ENCODE measurements at places on chromosomes 6 and 20. TPM values are rescaled to one million over a fixed set of nuclear protein-coding genes. Genes with fewer than 3 reads are reported as not detected.

DNA sequence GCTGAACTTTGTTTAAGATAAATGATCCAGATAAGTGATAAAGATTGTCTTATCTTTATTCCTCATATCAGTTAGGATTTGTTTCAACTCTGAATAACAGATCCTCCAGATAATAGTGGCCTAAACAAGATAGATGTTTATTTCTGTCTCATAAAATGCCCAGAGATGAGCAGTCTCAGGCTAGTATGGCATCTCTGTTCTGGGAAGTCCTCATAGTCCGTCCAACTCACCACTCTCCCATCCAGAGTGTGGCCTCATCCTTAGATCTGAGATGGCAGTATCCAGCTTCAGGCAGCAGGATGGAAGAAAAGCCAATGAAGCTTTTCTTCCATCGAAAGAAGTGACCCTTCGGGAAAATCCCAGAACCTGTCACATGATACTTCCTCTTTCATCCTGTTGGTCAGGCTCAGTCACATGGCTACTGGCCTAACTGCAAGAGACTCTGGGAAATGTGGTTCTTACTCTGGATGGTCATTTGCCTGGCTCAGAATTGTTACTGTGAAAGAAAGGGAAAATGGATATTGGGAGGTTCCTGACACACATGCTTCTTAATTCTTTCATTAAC, 29.4 kb upstream of the TAGAP start:
- DNase-seq: peak; percentile 78

The ID1 gene
- 357 TPM for polyA plus RNA-seq

GRCh38 chr6:51489133-51489532, 598.3 kb downstream of the PKHD1 start:
- no peak for DNase-seq

DNA sequence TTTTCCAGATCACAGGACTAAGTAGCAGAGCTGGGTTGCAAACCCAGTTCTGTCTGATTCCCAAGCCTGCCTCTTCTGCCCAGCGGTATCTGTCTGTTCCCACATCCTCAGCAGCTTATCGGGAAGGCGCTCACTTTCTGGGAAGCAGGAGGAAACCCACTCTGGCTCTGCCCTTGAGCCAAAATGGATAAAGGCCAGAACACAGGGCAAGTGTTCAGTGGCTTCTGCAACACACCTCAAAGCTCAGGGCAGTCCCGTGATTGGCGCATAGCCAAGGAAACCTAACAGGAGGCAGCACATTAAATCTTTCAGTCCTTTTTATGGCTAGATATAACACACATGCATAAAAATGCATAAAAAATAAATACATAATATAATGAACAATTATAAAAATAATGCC, 262.2 kb downstream of the NRN1 start:
- DNase-seq: no peak

GRCh38 chr6:33082702-33083101, 6.9 kb downstream of the HLA-DPB1 start:
- DNase-seq: no peak

DNA sequence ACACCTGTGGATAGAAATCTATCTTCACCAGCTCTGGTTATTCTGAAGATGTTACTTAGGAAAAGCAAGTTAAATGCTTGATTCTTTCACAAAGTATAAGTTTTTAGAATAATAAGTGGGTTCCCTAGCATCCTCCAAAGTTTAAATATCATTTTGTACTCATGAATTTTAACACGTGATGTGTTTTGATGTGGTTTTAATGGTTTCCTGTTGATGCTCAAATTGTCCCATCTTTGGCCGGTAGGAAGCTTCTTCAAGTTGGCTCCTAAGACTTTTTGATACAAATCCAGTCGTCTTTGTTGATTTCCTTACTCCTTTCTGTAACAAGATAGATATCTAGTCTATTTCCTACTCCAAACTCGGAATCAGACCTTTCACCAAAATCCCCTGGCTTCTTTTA, 94.5 kb upstream of the STXBP5 start:
- no peak for DNase-seq

DNA sequence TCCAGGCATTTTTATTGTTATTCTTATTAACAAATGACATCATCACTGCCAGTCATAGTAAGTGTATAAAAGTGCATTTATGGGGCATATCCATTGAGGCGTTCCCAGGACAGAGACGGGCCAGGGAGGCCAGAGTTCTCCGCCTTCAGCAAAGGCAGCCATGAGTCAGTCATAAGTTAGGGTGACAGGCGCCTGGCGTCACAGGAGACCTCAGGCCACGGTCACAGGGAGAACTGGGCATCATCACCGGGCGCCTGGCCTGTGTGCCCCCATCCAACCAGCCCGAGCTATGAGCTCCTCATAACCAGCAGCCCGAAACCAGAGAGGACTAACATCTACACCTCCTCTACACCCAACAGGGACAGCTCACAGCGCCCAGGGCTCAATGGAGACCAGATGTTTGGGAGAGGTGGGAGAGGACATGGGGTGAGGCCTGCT, 259.2 kb downstream of the DLL1 start:
- DNase-seq: no peak

The KCNK16 gene
- polyA plus RNA-seq: not detected

The PEDS1 gene
- 30.2 TPM for polyA plus RNA-seq

DNA sequence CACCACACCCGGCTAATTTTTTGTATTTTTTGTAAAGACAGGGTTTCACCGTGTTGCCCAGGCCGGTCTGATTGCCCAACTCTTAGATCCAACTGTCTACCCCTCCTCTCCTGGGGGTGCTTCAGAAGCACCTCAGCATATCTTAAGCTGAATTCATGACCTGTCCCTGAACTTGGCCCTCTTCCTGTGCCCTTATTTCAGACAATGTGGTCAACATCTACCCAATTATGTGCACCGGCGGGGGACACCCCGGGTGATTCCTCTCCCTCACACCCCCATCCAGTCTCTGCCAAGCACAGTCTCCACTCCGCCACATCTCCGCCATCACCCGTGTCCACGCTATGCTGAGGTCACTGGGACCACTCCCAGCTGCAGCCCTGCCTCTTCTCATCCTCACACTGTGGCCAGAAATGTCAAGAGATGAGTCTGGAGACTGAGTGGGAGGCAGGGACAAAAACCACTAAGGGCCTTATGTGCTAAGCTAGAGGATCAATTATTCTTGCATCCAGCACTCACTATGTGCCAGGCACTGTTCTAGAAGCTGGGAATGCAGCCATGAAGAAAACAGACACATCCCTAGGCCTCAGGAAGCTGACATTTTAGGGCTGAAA, 111.9 kb downstream of the ARMC2 start:
- DNase-seq: no peak

DNA sequence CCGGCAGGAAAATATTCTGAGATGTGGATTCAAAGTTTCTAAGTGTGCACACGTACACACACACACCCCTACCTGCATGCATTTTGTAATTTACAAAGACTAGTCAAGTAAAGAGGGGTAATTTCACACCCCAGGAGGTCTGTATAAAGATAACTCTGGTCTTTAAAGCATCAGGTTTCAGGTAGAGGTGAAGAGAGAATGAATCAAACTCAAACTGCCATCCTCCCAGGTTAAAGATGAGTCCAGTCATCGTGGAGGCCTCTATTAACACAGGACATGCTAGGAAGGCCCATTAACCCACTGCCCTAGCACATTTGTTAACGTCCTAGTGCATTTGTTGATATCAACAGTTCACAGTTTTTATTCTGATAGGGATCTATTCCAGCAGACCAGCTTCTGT, 3.5 kb upstream of the HLA-DRA start:
- no peak for DNase-seq

The CDH22 gene
- polyA plus RNA-seq: 0.77 TPM

- DNase-seq: no peak
Observed at GRCh38 chr6:158707821-158708195, 58.0 kb downstream of the SYTL3 start.

DNA sequence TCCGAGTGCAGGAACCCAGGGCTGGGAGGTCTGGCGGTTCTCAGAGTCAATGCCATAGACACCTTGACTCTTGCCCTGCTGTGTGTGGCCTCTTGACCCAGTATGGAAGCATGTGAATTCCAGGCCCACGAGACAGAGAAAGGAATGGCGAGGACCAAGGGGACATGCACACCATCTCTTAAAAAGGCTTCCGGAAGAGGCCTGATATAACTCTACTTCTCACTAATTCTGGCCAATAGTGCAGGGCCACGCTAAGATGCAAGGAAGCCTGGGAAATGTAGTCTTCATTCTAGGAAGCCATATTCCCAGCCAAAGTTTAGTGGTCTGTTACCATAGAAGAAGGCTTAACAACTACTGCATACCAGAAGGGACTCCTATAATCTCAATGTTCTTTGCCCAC, 177.0 kb upstream of the KCNG1 start:
- DNase-seq: no peak

GRCh38 chr20:16476032-16476431, 97.2 kb downstream of the KIF16B start:
- no peak for DNase-seq

The NMBR gene
- not detected for polyA plus RNA-seq

The WFDC5 gene
- polyA plus RNA-seq: not detected

The KIAA0408 gene
- 3.1 TPM for polyA plus RNA-seq

- no peak for DNase-seq
Observed at GRCh38 chr6:9064156-9064555, 628.8 kb upstream of the SLC35B3 start.

The FRMD1 gene
- polyA plus RNA-seq: 0.30 TPM

DNA sequence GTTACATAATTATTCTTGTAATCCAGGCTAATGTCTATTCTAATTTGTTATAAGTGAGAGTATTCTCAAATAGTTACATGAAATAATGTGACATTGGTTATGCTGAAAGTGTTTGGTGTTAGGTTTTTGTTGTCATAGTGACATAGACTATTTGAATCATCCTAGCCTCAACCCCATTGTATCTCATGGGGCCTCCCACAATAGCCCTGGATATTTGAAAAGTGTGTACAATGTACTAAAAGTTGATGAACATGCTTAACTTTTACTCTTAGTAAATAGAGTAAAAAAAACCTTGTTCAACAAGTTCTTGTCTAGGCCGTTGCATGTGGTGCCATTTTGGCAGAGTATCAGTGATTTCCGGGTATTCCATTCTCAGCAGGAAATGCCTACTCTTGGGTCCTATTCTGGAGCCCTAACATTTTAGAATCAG, 83.0 kb downstream of the RTN4IP1 start:
- no peak for DNase-seq

The TCF15 gene
- 0.31 TPM for polyA plus RNA-seq

- no peak for DNase-seq
Observed at GRCh38 chr6:155297669-155298068, 16.6 kb downstream of the TFB1M start.

DNA sequence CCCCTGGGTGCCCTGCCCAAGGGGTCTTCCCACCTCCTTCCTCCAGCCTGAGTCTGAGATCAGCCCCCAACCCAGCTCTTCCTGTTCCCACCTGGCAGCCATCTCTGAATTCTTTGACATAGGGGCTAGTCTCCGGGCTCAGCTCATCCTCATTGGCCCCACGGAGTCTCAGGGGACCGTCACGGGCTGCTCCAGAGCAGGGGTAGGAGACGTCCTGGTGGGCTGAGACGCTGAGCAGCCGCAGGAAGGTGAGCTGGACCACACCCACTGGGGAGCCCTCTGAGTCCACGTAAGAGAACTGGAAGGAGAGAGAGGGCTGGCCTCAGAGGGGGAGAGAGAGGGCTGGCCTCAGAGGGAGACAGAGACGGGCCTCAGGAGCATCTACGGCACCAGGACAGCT, 28.1 kb downstream of the COL11A2 start:
- no peak for DNase-seq

- DNase-seq: no peak
Observed at GRCh38 chr20:11130554-11131166, 456.9 kb upstream of the JAG1 start.

DNA sequence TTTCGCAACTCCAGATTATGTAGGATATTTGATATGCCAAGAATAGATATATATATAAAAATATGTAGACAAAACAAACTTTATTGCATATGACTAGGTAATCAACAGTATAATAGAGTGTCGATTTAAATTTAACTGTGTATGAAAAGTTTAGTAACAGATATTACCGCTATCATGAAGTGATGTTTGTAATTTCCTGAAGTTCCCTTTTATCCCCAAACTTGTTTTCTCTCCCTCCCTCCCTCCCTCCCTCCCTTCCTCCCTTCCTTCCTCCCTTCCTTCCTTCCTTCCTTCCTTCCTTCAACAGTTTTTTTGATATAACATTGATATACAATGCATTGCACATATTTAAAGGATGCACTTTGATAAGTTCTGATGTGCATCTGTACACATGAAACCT, 15.2 kb downstream of the ADGB start:
- DNase-seq: no peak

- DNase-seq: no peak
Observed at GRCh38 chr20:54476169-54477009, 996 bp downstream of the DOK5 start.

DNA sequence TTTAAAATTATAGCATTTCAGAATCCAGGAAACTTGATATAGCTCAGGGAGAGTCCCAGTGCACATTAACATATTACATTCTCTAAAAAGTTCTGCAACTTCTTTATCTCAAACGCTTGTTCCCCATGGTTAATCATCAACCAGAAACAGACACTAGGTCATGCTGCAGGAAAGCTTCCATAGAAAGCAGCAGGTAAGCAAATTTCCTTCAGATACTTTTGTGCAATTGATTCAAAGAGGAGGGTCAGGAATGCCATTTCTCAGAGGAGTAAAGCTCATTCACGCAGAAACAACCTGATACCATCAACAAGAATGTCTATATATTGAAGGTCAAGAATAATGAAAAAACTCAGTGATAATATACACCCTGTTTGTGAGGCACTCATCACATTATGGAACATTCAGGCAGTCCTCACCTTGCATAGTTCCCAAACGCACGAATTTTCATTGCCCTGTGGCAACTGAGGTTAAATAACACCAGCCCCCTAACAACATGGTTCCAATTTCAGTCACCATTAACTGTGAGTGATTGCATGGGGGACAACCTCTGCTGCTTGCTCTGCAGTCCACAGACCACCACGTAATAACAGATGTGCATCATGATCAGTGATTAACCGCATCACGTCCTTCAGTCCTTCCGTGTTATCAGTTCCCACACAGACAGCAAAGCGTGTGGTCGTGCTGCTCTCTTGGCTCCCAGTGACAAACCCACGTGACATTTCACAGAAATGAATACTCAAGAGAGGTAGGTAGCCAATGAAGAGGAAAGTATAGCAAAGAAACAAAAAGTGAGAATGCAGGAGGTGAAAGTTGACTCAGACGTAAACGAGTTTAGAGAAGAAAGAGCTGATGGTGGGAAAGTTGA, 95.7 kb downstream of the LY86 start:
- no peak for DNase-seq

The NKX2-2 gene
- not detected for polyA plus RNA-seq

GRCh38 chr6:16148498-16148897, 19.6 kb downstream of the MYLIP start:
- DNase-seq: no peak

DNA sequence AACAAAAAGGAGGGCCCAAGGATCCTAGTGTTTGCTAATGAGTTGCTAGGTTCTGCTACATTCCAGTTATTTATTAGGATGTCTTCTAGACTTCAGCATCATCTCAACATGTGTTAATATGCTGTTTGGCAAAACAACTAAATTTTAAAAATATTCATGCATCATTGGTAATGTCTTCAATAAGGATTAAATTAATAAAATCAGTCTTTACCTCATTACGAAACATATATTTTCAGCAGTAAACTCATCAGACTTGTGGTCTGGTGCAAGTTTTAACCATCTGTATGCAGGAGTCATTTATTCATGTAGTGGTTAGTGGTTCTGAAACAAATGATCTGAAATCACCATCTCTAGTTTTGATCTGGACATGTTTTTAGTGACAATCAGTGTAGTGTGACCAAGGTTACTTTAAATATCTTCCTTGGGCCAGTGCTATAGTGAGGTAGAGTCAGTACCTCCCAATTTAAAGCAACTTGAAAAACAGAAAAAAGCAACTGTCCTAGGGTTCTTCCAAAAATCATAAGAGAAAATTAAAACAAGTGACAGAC, 85.0 kb upstream of the KCNK16 start:
- no peak for DNase-seq

GRCh38 chr6:90288404-90288803, 8.2 kb downstream of the BACH2 start:
- DNase-seq: no peak
